Effector CD4-positive, alpha-beta T cell (primary cell): ENCODE measurements at places on chromosomes 7 and 10.

DNA sequence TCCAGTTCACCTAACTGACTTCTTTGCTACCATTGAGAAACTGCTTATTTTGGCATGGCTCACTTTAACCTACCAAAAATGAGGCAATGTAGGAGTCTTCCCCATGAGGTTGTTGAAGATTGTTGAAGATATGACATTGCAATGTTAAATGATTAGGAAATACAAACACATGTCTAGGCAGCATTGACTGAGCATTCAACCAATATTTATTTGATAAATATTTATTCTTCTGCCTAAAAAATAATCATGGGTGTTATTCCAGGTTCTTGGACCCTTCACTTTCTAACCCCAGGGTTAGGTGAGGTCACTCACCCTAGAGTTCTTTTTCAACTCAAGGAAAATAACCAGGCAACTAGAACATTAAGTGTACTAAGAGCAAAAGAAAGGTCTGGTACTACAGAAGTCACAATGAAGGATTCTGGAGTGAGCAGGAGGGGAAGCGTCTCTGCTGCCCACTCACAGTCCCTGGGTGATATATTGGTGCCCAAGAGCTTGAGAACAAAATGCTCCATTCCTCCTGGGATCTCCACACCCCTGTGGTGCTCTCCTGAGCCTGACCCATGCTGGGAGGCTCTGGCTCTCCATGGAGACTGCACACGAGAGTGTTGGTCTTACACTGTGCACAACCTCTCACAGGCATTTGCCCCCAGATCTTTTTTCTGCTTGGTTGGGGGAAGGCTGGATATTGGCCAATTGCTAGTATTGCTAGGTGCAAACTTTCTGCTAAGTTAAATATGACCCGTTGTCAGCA is 123.4 kb downstream of the SPAG6 start:
- no peak for DNase-seq

DNA sequence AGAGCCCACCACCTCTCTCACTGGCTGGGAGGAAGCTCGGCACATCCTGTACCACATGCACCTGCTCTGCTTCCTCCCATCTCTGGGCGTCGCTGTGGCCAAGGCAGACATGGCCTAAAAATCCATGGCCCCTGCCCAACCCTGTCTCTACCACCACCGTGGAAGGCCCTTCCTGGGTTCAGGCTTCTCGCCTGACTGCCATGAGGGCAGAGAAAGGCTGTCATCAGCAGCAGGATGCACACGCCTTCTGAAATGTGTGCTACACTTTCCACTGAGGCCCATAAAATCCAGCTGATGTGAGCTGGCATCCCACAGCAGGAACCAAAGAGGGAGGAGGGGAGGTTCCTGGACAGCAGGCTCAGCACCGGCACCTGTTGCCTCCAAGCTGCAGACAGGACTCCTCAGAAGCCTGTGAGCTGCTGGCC is 93.4 kb downstream of the PTPRN2 start:
- DNase-seq: no peak

- no peak for DNase-seq
Observed at GRCh38 chr10:118569241-118569881, 26.1 kb downstream of the PRLHR start.

GRCh38 chr7:34044734-34045353 is 139.5 kb downstream of the BMPER start:
- DNase-seq: no peak
